Tongue (tissue), 3 donors: ENCODE measurements at places on chromosomes 3 and 15.
A peak's percentile ranks its signal among the peaks of the same experiment; 100 is the strongest.

- no peak for DNase-seq
Observed at GRCh38 chr3:193614430-193614829, 21.4 kb downstream of the OPA1 start.

GRCh38 chr3:87201727-87202126 lies 25.4 kb upstream of the CHMP2B start:
- no peak for DNase-seq

DNA sequence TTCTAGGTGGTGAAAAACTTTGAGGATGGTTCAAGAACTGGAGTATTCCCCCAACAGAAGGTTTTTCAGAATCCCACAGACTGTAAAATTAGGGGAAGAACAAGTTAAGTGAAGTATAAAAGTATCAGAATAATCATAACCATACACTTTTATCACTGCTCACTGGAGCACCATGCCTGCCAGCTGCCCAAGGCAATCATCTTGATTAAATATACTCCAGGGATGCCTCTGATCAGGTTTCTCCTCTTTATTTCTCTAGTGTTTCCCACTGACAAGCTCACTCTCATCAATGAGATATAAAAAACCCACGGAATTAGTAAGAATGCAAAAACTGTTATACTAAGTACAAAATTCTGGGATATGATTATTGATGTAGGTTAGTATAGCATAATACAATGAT lies 108.0 kb downstream of the STAG1 start:
- no peak for DNase-seq

- DNase-seq, result peak; percentile 57
Observed at GRCh38 chr3:183576487-183577107, 21.1 kb upstream of the KLHL6 start.

- DNase-seq, result peak; percentile 67
Observed at GRCh38 chr15:70321172-70321819, 223.6 kb upstream of the TLE3 start.

GRCh38 chr3:184481984-184482671 lies 79.5 kb upstream of the EPHB3 start:
- no peak for DNase-seq

- DNase-seq, result peak; percentile 91
Observed at GRCh38 chr3:194682694-194683310, 2.9 kb upstream of the FAM43A start.

DNA sequence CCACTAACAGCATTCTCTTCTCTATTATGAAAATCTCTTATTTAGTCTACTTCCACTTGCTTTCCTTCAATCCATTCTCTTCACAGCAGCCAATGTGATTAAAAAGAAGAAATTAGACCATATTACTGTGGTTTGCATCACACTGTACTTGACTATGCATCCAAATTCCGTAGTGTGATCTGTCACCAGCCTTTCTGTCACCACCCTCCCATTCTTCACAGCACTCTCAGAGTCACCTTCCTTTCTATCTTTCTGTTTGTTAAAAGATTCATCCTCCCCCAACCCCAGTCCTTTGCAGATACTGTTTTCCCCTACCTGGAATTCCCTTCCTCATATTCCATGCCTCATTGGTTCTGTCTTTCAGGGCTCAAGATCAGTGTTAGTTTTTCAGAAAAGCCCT lies 55.0 kb upstream of the ABHD10 start:
- DNase-seq, result no peak
